ENCODE measurements at places on chromosomes 3 and 15.

- DNase-seq, result no peak
These were observed 2.9 kb downstream of the NPAP1 start for GRCh38 chr15:24678485-24678884.

DNA sequence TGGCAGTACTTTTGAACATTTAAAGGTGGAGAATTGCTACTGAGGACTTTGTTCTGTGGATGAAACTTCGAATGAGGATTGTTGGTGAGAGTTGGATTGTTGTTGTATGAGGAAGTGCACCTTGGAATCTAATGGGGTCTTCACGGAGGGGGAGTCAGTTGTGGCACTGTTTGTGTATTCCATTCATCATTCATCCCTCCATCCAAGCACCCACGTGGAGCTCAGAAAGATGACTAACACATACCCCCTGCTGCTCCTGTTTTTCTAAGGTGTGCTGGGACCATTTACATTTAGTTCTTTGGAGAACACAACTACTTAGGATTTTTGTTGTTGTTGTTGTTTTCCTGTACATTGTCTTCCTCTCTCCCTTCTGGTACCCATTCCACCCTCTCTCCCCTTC is 122.6 kb downstream of the IGF1R start:
- no peak for DNase-seq

DNA sequence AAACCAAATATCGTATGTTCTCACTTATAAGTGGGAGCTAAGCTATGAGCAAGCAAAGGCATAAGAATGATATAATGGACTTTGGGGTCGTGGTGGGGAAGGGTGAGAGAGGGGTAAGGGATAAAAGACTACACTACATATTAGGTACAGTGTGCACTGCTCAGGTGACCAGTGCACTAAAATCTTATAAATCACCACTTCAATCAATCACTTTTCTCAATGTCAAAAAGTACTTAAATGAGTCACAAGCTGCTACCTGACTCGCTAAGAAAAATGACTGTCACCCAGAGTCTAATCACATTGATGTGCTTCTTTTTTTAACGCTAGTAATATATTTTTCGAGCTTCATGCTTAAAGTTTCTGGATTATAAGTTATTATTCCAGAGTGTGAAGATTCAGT is 95.5 kb downstream of the CBLB start:
- no peak for DNase-seq

- no peak for DNase-seq
These were observed 16.7 kb downstream of the ADAM10 start for GRCh38 chr15:58732625-58733363.

GRCh38 chr3:161925749-161926360 is 429.2 kb downstream of the OTOL1 start:
- no peak for DNase-seq

DNA sequence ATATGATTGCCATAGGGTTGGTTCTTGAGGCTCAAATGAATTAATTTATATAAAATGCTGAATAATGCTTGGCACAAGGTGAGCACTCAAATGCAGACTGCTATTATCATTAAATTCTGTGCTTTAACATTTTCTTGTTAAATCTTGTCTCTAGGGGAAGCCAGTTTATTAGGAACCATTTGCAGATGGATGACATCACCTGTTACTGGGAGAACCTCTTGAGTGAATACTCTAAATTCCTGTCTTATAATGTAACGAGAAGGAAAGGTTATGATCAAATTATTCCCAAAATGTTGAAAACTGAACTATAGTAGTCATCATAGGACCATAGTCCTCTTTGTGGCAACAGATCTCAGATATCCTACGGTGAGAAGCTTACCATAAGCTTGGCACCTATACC is 6.2 kb upstream of the TIMMDC1 start:
- no peak for DNase-seq

DNA sequence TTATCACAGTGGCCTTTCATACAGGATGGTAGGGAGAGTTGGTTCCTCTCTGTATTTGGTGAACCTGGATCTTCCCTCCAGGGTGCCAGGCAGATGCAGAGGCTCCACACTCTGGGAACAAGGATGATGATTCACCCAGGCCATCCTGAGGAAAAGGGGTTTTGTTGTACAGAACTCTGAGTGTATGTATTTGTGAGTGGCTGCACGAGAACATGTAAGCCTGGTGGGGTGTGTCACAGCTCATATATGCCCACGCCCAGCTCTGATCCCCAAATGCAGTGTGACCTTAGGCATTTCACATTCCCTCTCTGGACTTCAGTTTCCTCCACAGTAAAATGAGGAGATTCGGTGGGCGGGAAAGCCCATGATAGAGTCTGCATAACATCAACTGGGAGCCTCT is 11.6 kb upstream of the CILP start:
- no peak for DNase-seq

DNA sequence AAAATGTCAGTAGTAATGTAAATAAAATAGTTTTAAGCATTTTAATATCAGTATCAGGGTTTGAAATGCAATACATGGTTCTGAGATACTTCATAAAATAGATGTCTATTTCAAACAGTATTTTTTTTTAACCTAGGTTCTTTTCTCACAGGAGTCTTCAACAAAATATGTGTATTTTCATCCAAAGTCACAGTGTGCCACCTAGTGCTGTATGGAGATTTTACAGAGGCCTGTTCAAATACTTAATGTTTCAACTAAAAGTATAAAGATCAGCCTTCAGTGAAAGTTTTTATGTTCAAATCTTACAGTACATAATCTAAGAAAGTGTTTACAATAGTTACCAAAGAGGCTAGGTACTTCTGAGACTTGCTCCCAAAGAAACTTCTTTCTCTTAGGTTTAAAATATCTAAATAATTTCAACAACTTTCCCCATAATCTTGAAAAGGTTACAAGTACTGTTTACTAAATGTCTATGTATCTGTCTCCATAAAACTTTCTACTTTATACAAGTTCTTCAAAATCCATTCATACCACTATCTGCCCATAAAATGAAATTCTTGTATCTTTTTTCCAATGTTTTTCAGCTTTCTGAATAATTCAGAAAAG is 38.3 kb downstream of the SCAPER start:
- DNase-seq, result peak; percentile 11

- no peak for DNase-seq
These were observed 379.6 kb downstream of the MECOM start for GRCh38 chr3:169283951-169284350.

GRCh38 chr3:46564190-46565021 is 1.7 kb downstream of the LRRC2 start:
- DNase-seq, result no peak

- no peak for DNase-seq
These were observed 215.4 kb downstream of the SSR3 start for GRCh38 chr3:156339491-156339890.

DNA sequence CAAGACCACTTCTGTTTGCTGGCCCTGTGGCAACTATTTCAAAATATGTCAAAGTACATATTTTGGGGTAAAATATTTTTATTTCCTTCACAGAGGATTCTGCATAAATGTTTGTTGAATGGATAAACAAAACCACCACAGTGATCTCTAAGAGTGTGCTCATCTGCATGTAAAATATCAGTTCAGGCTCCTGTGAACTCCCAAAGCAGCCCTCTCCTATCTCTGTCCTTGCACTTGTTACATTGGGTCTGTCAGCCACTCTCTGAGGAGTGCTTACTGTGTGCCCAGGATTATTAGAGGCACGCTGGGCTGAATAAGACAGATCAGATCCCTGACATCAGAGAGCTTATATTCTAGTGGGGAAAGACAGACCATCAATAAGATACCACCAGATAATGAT is 27.1 kb downstream of the IQCH start:
- no peak for DNase-seq

GRCh38 chr15:52518487-52519371 is 10.0 kb downstream of the MYO5A start:
- DNase-seq, result no peak

- peak; percentile 67 for DNase-seq
These were observed 45.8 kb upstream of the TRA2B start for GRCh38 chr3:185983495-185984141.

GRCh38 chr3:169286992-169287391 is 376.5 kb downstream of the MECOM start:
- no peak for DNase-seq

DNA sequence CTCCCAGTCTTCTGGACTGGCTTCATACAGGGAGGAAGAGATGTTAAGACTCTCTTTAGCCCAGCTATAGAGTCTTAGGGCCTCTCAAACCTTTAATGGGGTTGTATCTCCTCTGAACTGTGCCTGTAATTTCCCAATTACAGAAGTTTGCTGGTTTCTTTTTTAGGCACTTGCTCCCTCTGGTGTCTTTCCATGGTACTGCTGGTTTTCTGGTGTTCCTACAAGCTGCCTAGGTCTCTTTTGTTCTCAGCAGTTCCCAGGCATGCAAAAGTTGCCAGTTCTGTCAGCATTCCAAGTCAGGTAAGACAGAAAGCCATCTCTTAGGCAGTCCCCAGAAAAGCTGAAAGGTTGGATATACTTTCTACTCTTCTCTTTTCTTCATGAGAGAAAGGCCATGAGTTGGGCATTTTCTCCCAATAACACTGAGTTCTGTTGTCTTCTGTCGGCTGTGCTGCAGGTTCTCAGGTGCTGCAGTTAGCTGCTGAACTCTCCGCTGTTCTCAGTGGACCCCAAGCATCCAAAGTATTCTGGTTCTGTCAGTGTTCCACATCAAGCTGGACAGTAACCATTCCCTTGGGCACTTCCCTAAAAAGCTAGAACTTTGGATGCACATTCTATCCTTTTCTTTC is 54.4 kb upstream of the EHHADH start:
- peak; percentile 48 for DNase-seq

DNA sequence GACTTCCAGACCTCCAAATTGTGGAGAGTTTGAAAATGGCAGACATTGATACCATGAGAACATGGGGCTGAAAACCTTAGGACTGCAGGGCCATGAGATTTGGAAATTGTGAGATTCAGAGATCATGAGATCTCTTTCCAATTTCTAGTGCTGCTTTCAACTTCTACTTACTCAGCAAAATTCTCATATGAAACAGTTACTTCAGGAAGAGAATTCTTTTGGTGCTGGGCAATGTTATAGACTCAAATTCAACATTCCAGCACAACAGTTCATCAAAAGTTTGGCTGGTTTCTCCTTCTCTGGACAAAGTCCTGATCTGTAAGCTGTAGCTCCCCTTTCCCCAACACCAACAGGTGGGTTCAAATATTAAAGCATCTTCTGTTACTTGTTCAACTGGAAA is 506.9 kb upstream of the NECTIN3 start:
- no peak for DNase-seq

GRCh38 chr15:43241100-43241499 is 20.3 kb upstream of the EPB42 start:
- no peak for DNase-seq

- no peak for DNase-seq
These were observed 32.4 kb downstream of the CHSY1 start for GRCh38 chr15:101219441-101219840.

DNA sequence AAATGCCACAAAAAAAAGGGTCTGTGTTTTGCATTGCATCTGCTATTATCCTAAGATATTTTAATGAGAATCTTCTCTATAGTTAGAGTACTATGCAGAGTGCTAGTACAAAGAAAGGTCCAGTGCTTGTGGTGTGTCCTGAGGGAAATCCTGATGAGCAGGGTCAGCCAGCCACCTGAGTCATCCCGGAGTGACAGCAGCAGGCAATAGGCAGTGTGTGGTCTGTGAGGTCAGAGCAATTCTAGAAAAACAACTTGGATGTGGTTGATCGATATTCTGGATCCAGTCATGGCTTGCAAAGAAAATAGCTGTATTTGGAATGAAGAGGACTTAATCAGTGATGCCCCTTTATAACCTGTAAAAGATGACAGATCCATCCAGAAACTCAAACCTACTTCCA is 119.2 kb downstream of the CTNNB1 start:
- no peak for DNase-seq

- no peak for DNase-seq
These were observed 534.9 kb upstream of the ARRDC4 start for GRCh38 chr15:97425596-97425995.

DNA sequence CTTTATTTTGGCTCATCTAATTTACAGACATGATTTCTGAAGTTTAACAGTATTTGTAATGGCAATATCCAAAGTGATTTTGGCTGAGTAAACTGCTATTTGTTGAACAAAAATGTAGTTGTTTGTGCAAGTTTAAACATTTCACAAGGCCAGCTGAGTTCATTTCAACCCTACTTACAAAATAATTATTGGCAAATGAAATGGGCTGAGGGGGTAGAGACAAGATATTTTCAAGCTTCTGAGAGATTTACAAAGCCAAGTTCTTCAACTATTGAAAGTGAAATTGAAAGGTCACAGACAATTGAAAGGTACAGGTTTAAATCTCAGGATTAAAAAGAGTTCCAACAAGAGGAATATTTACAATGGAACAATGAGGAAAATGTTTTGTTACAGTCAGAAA is 77.1 kb downstream of the DUT start:
- no peak for DNase-seq

- DNase-seq, result no peak
These were observed 123.5 kb downstream of the DLG1 start for GRCh38 chr3:197174927-197175326.

- DNase-seq, result no peak
These were observed 39.1 kb downstream of the MYO9A start for GRCh38 chr15:72078887-72079286.

- no peak for DNase-seq
These were observed 31.0 kb upstream of the SLCO2A1 start for GRCh38 chr3:134060561-134061385.

DNA sequence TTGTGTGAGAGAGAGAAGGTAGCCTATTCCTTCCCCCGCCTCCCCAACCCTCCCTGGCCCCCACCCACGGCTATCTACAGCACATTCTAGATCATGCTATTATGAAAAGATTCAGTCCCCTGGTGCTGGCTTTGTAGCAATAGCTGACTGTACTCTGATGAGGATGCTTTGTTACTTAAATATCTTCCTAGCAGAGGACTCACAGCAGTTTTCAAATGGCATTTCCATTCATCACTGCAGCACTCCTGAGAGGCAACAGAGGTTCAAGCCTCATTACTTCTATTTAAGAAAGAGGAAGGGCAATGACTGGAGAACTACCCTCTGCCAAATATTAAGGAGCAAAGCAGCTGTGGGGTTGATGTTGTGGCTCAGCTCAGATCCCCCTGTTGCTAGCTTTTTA is 61.0 kb downstream of the LRRN1 start:
- DNase-seq, result no peak

- no peak for DNase-seq
These were observed 186.8 kb downstream of the SATB1 start for GRCh38 chr3:18238332-18238731.

DNA sequence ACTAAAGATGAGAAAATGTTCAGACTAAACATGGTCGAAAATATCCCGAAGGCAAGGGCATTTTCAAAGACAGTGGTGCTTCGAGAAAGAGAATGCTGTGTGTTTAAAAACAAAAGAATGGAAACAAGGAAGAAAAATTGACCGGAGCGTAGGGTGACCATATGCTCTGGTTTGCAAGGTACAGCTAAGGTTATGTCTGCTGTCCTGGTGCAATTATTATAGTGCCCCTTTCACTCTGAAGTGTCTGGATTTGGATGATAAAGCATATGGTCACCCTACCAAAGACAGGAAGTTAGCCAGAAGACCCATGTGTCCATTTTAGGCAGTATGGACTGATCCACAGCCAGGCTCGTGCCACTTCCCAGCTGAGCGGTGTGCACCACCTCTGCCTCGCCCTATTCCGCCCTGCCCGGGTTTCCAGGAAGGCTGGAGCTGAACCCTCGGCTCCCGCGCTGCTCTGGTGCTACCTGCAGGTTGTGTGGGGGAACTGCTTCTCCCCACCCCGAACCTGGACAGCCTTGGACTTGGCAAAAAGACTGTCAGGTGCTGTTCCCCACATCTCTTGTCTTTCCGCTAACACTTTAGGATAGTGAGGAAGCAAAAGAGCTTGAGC is 25.2 kb downstream of the GOLGA6D start:
- no peak for DNase-seq

- peak; percentile 74 for DNase-seq
These were observed 17.2 kb downstream of the MYL3 start for GRCh38 chr3:46845860-46846623.

GRCh38 chr3:110995461-110996231 is 76.0 kb upstream of the NECTIN3 start:
- no peak for DNase-seq

Data from CD4-positive, alpha-beta T cell treated with Interleukin-2 at 100 ng/mL for 4 hours (primary cell).